ENCODE measurements at places on chromosomes 7 and 10. TPM values are rescaled to one million over a fixed set of nuclear protein-coding genes. Genes with fewer than 3 reads are reported as not detected.

Gene MALRD1
- 7.0 TPM for total RNA-seq

DNA sequence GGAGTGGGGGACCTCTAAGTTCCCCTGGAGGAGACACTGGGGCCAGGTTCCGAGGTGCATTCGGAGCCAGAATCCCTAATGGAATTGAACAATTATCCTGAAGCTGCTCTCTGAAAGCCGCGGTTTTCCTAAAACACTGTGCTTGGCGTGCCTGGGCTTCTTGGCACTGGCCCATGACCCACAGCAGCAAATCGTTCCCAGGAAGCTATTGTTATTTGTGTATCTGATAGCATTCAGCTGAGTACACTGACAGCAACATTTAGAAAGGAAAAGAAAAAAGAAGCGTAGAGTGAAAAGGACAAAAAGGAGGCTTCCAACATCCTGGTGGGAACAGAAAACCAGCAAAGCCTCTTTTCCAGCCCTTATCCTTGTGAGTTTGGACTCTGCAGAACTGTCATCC lies 339.8 kb downstream of the FRMD4A start:
- H3K4me1 ChIP-seq = peaks cover 25% of the 10 kb centered on the region
- no peaks in the 10 kb centered on the region for H3K27me3 ChIP-seq
- no peaks in the 10 kb centered on the region for H3K36me3 ChIP-seq
- DNase-seq = no peak

- no peaks in the 10 kb centered on the region for H3K36me3 ChIP-seq
- no peaks in the 10 kb centered on the region for H3K27me3 ChIP-seq
- H3K4me3 ChIP-seq = no peak overlapping the region
- no peaks in the 10 kb centered on the region for H3K4me1 ChIP-seq
- DNase-seq = no peak
Observed at GRCh38 chr7:3762146-3762831, 461.2 kb downstream of the SDK1 start.

GRCh38 chr7:24745355-24745754 lies 11.9 kb downstream of the GSDME start:
- no peak overlapping the region for H3K27ac ChIP-seq
- no peaks in the 10 kb centered on the region for H3K27me3 ChIP-seq
- H3K4me1 ChIP-seq = no peaks in the 10 kb centered on the region
- DNase-seq = no peak

Gene UCN3
- total RNA-seq = 1.2 TPM

GRCh38 chr7:41886901-41887311 lies 184.0 kb upstream of the INHBA start:
- H3K4me3 ChIP-seq = no peak overlapping the region
- peaks cover 25% of the 10 kb centered on the region for H3K4me1 ChIP-seq
- DNase-seq = no peak
- H3K27ac ChIP-seq = peak overlapping the region; percentile 30
- H3K27me3 ChIP-seq = no peaks in the 10 kb centered on the region

All from upper lobe of right lung (tissue), 1 donor.